ENCODE measurements at places on chromosomes 3 and 15.

DNA sequence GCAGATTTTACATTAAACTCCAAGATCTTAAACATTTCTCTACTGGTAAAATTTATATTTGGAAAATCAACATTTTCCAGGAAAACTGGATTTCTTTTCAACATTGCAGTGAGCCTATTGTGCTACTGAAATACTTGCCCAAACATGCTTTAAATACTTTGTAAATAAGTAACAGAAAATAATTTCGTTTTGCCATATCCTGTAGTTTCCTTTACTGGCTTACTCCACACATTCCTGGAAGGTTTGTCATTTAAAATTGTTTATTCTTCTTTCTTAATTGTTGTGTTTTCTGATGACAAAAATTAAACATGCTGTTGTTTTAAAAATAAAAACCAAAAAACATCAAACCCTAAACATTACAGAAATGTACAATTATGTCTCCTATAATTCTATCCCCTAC lies 22.0 kb downstream of the ACAD11 start:
- no peak for DNase-seq

- no peak for DNase-seq
Observed at GRCh38 chr3:168839653-168840052, 743.9 kb upstream of the GOLIM4 start.

DNA sequence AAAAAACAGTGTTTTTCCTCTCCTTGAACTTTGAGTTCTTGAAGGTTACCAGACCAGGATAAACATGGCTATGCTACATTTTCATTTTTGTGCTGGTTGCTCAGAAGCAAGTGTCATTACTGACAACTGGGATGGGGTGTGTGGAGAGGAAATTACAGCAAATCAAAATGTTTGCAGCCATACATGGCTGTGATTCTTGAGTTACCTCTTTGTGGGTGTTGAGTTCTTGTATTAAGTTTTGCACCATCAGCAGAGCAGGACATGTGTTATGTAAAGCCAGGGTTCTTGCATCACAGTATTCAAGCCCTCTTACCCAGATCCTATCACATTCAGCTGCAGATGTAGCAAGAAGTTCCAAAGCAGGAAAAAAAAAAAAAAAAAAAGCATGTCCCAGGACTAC lies 53.9 kb upstream of the ATOSA start:
- DNase-seq: no peak

GRCh38 chr3:13046569-13047274 lies 26.5 kb downstream of the IQSEC1 start:
- no peak for DNase-seq

- no peak for DNase-seq
Observed at GRCh38 chr3:60337421-60337820, 913.8 kb downstream of the FHIT start.

DNA sequence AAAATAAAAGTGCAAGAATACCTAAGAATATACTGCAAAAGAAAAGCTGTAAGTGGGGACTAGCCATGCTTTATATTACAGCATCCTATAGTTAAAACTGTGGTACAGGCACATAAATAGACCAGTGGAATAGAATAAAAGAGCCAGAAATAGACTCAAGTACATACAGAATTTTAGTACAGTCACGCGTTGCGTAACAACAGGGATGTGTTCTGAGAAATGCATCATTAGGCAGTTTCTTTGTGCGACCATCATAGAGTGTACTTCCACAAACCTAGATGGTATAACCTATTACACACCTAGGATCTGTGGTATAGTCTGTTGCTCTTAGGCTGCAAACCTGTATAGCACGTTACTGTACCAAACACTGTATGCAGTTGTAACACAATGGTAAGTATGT lies 61.8 kb downstream of the PCCB start:
- no peak for DNase-seq

- no peak for DNase-seq
Observed at GRCh38 chr3:141380279-141380678, 12.0 kb downstream of the ZBTB38 start.

DNA sequence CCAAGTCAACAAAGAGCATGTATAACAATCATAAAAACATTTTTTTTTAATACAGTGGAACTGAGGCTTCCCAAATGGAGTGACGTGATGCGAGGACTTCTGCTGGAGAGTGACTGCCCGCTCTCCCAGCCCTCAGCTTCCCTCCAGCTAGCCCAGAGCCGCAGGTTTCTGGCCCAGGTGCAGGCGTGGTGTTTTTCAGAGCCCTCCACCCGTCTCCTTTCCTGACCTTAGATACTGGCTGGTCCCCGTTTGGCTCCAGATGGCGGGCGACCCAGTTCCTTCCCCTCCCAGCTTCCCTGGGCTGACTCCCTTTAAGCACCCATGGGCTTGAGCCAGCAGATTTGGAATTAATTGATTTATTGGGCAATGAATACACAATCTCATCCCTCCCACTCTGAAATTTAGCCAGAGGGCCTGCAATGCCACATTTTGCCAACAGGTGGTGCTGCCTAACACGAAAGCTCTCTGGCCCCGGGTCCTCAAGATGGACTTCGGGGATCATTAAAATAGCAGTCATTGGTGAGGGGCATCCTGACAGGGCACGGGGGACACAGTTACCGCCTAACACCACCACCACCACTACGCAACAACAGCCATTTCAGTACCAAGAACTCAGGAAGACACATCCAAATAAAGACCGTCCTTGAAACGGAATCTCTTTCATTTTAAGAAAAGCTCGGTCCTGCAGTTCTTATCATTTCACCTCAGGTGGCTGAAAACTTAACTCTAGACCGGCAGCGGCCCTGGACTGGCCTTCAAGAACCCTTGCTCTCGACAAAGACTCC lies 47.5 kb upstream of the MUC4 start:
- DNase-seq: peak; percentile 69

- DNase-seq: no peak
Observed at GRCh38 chr15:62658498-62658897, 384.0 kb upstream of the TPM1 start.

DNA sequence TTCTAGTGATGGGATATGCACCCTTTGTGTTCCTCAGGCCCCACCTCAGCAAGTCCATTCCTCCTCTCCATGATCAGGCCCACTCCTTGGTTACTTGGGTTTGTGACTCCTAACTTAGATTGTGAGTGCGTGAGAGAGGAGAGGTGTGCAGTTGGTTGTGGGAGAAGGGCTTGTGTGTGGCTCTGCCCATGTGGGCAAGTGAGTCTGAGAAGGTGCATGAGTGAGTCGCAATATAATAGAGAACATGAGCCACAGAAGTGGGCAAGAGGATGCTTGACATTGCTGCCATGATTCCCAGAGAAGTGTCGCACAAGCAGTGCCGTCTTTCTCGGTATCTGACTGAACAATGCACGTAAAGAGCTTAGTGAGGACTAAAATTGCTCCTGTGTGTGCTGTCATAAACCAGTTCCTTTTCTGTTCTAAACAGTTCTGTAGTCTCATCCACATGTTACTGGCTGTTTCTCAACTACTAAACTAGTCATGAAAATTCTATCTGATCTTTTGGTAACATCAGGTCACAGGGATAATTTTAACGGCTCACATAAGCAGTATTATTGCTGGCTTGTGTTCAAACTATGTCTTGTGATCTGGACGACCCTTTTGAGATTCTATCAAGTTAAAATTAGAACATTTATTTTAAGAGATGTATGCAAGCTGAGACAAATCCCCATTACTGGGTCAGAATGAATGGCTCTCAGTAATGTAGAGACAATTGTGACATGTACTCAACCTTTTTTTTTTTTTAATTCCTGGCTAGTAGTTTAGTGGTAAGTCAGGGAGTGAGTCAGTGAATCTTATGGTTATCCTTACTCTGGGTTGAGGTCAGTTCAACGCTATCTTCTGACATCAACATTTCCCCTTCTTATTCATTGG lies 25.6 kb downstream of the GYG1 start:
- no peak for DNase-seq

DNA sequence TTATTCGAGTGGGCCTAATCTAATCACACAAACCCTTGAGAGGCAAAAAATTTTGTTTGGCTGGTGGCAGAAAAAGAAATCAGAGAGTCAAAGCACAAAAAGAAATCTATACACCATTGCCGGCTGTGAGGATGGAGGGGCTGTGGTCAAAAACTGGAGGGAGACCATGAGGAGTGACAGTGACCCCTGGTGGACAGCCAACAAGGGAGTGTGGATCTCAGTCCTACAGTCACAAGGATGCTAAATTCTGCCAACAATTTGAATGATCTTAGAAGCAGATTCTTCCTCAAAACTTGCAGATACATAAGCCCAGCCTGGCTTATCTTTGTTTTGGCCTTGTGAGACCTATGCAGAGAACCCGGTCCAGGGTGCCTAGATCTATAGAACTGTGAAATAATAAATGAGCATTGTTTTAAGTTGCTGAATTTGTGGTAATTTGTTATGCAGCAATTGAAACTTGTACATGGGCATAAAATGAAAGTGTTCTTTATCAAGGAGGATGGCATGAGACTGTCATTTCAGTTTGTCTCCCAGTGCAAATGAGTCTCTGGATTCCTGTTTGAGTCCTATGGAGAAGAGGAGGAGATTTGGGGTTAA lies 103.0 kb upstream of the ARHGEF26 start:
- no peak for DNase-seq

- no peak for DNase-seq
Observed at GRCh38 chr15:81255958-81256320, 59.3 kb downstream of the IL16 start.

- DNase-seq: no peak
Observed at GRCh38 chr3:15831927-15832326, 34.1 kb upstream of the ANKRD28 start.

GRCh38 chr3:50961386-50961785 lies 286.7 kb downstream of the DOCK3 start:
- no peak for DNase-seq
